ENCODE measurements at places on chromosomes 3 and 15.

DNA sequence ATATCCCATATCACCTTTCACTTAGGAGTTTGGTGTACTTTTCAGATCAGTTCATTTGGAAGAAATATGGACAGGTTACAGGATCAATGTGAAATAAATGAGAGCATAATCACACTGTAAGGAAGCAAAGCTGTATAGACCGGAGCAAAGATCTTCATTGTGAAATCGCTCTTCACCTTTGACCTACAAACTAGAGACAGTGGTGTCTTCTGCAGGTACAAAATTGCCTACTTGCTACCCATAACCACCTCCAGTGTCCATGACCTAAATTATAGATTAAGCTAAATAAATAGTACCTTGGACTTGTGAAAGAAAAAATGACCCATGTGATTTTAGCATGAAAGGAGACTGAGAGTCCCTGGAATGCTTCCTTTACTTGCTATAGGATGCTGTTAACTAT, 379.5 kb upstream of the SUCLG2 start:
- DNase-seq, result no peak

DNA sequence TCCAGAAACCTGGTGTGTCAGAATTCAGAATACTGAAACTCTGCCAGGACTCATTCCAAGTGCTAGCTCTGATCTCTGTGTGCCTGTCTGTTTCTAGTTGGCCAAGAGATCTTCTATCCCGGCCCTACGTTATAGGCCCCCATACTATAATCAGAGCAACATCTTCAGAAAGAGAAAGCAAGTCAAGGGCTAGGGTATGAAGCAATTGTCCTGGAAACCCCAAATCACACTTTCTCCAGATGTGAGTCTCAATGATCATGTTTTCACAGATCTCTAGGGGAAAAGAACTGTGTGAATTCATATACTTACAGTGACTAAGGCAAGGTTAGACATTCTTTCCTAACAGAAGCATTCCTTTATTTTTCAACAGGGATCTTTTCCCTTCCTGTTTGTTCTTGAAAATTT, 309.7 kb downstream of the SLC9A9 start:
- DNase-seq, result no peak

DNA sequence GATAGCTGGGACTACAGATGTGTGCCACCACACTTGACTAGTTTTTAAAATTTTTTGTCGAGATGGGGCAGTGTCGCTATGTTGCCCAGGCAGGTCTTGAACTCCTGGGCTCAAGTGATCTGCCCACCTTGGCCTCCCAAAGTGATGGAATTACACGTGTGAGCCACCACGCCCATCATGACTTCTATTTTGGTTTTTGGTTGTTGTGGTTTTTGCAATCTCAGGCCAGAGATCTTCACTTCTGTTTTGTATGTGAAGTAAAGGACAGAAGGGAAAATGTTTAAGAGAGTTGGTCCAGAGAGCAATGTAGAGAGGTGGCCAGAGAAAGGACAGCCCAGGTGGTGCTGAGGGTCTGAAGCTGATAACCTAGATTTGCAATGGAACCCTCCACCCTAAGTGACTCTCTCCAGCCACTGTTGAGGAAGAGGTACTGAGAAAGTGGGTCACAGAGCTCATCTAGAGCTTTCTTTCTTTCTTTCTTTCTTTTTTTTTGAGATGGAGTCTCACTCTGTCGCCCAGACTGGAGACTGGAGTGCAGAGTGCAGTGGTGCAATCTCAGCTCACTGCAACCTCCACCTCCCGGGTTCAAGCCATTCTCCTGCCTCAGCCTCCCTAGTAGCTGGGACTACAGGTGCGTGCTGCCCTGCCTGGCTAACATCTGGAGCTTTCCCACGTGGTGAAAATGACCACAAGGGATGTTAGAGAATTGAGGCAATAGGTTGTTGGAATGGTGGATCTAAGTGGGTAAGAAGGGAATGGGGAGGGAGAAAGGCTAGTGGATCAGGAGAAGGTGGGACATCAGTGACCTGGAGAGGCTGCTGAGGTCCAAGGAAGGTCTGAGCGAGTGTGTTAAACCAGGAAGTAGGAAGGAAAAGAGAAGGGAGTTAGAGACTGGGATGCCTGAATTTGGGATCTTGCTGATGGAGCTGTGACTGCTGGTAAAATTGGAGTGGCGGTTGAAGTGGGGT, 22.4 kb upstream of the SEMA4B start:
- DNase-seq, result no peak

DNA sequence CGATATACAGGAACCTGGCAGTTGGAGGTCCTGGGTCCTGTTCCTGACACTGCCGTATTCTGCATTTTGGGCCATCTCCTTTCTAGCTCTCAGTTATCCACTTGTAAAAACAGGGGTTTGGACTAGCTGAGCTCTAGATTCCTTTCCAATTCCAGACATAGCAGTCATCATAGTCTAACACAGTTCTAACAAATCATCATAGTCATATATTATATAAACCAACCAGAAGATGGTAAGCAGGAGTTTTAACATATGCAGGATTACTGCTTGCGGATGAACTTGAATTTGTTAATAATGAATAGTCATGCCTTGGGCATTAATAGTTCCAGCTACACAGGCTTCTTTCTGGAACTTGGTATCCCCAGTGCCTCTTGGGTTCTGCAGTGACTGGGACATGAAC, 26.6 kb downstream of the MASP1 start:
- no peak for DNase-seq

DNA sequence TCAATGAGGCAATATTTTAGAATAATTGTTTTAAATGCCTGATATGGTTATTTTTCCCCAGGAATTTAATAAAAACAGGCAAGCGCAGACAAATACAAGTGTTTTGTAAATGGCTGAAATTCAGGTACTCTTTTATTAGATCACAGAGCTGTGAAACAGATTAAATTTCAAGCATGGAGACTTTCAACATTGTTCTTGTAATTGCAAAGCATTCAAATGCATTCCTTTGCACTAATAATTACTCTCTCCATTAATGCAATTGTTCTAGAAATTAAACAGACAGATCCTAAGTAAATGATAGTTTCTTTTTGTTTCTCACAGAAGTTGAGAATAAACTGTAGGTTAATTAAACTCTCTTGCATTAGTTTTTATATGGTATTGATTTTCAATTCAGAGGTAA, 42.4 kb upstream of the TGFBR2 start:
- no peak for DNase-seq

- DNase-seq, result no peak
These were observed 252.5 kb downstream of the CDIN1 start for GRCh38 chr15:36831904-36832287.

DNA sequence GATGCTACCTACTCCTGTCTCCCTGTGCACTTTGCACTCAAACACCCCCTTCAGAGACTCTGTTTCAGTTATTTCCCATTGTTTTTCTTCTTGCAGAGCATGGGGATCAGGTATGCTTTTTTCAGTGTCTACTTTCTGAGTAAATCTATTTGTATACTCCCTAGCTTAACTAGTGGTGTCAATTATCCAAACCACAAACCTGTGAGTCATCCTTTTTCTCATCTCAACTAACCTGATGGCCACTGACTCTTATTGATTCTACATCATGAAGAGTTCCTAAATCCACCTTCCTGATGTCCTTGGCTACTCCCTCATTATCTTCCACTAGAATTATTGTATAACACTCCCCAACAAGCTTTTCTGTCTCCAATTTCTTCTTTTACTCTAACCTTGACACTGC, 68.0 kb downstream of the DIPK2A start:
- DNase-seq, result no peak

DNA sequence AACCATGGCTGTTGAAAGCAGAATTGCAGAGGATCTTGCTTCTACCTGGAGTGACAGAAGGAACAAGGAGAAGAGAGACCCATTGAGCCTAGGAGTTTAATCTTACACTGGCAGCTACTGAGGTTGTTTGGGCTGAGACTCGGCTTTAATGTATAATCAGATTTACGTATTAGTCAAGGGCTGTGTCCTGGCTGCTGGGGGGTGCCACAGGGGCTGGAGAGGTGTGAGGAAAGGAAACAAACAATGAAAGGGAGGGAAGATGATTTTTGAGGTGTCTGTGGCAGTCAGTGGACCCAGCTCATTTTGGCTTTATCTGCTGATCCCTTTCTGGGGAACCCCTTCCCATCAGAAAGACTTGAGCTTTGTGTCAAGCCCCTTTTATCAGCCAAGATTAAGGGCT, 95.7 kb downstream of the PRICKLE2 start:
- no peak for DNase-seq

DNA sequence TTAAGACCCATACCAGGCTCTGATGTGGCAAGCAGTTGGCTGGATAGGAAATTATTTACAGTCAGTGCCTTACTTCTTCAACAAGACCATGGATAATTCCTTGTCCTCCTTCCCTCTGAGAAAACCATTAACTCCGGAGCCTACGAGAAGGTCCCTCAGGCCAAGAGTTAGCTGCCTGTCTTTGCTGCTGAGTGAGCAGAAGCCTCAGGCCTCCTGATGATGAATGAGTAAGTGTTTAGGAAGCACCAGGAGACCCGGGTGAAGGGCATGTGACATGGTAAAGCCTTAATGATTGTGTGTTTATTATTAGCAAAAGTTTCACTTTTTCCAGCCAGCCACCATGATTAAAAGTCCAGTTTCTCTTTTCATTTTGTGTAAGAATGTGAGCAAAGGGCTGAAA, 174.9 kb upstream of the TOPAZ1 start:
- no peak for DNase-seq

DNA sequence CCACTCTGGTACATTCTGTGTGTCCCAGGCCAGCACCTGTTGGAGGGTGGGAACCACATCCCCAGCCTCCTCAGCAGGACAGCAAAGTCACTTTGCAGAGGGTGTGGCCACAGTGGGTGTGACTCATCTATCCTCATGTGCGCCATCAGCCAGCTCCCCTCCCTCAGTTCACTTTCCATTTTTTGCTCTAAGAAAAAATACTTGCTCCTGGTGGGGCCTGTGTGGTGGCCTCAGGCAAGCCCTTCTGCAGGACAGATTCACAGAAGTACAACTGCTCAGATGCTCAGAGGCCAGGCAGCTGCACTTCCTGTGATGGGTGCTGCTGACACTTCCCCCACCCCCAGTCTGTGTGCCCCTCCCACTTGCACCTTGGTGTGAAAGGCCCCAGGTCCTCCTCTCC, 78.3 kb upstream of the ALDH1L1 start:
- no peak for DNase-seq

DNA sequence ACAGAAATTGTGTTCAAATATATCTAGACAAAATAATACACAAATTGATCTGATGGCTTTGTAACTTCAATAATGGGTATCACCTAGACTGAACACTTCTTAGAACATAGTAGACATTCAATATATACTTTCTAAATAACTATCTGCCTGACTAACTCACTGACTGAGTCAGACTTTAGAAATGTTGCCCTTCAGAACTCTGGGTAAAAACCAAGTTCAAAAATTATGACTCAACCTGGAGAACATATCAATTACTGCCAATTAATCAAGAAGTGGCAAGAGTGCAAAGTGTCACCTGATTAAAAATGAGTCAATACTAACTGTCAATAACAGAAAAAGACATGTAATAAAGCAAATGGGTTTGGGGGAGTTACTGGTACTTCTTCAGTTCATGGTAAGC, 144.6 kb upstream of the TMCO5A start:
- DNase-seq, result no peak

- DNase-seq, result no peak
These were observed 20.0 kb downstream of the MBNL1 start for GRCh38 chr3:152288681-152289080.

GRCh38 chr15:94494732-94495131, 263.4 kb downstream of the MCTP2 start:
- DNase-seq, result no peak

DNA sequence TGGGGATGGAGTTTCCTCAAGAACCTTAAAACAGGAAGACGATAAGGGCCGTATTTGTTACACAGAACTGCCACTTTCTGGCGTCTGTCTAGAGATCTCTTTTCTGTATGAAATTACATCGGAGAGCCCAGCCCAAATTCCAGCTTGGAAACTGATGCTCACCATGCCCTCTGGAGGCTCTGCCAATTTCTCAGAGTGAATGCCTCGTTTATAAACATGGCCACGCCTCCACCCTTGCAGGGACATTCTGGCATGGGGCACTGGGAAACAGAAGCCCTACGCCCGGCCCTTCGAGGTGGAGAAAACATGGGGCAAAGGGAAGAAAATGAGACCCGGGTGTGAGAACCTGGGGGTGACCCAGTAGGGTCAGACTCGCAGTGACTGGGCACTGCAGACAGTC, 53.4 kb upstream of the SEC13 start:
- DNase-seq, result no peak
